Left lung (tissue), 14 donors: ENCODE measurements at places on chromosomes 11 and 22.

- DNase-seq: no peak
Observed at GRCh38 chr22:50016308-50016987, 3.9 kb upstream of the IL17REL start.

GRCh38 chr22:35860837-35861236, 143.2 kb downstream of the APOL5 start:
- DNase-seq: no peak

- no peak for DNase-seq
Observed at GRCh38 chr11:123484448-123484847, 54.4 kb downstream of the GRAMD1B start.

DNA sequence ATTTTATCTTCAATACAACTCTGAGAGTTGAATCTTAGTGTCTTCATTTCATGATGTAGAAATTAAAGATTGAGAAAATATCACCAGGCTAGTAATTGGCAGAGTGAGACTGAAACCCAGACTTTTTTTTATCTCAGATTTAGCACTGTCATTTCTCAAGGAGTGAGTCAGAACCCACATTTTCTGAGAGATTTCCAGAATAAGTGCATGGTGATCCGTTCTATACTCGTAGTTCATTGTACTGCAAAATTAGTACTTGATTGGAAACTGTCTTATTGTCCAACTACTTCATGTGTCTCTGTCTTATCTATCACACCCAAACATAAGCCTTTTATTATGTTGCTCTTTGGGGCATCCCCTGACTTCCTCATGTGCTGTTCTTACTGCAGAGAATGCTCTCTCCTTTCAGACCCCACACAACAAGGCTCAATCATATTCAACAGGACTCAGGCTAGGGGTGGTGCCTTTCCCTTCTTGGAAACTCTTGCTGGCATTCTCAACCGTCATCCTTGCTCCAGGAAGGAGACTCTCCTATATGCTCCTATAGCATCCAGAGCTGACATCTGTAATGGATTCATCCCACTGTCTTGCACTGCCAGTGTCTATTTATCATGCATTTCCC, 76.7 kb upstream of the BLID start:
- DNase-seq: no peak

- DNase-seq: peak; percentile 10
Observed at GRCh38 chr11:962688-963087, 37.0 kb downstream of the AP2A2 start.

GRCh38 chr11:128367573-128367972, 219.8 kb downstream of the ETS1 start:
- no peak for DNase-seq

- DNase-seq: no peak
Observed at GRCh38 chr11:76663486-76663810, 7.1 kb downstream of the LRRC32 start.

GRCh38 chr11:126601136-126601535, 245.7 kb downstream of the ST3GAL4 start:
- DNase-seq: no peak

DNA sequence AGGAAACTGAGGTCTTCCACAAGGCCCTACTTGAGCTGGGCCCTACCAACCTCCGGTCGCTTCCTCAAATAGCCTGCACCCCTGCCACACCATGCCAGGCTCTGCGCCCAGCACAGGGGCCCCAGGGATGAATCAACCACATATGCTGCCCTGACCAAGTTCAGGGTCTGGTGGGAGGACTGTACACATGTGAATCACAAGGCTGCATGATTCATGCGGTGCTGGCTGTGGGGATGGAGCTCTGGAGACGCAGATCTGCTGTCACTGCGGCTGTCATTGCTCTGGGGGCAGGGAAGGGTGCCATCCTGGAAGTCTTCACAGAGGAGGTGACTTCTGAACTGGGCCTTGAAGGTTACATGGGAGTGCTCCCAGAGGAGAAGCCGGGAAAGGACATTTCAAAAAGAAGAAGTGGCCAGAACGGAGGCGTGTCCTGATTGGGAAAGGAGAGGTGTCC, 21.5 kb downstream of the CYTH4 start:
- no peak for DNase-seq

GRCh38 chr11:19441752-19442553, 201.2 kb upstream of the E2F8 start:
- DNase-seq: no peak

DNA sequence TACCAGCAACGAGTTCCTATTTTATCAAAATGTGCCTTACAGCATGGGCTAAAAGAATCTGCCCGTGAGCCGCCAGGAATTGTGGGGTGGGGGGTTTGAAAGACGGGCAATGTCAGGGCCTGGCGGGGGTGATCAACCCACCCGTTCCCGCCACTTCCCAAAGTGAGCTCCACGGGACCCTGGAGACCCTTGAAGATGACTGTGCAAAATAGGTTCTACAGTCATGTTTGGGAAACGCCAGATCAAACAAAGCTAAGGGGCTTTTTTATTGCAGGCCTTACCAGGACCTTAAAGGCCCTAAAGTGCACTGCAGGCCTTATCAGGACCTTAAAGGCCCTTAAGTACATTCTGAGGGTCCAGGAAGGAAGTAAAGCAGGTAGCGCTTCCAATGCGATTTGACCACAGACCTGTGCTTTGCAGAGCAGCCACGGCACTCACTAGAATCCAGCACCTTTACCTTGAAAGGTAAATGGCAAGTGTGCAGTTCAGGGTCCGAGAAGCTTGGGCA, 404.1 kb downstream of the SHANK2 start:
- no peak for DNase-seq

- peak; percentile 32 for DNase-seq
Observed at GRCh38 chr22:37235897-37236607, 8.0 kb downstream of the RAC2 start.

DNA sequence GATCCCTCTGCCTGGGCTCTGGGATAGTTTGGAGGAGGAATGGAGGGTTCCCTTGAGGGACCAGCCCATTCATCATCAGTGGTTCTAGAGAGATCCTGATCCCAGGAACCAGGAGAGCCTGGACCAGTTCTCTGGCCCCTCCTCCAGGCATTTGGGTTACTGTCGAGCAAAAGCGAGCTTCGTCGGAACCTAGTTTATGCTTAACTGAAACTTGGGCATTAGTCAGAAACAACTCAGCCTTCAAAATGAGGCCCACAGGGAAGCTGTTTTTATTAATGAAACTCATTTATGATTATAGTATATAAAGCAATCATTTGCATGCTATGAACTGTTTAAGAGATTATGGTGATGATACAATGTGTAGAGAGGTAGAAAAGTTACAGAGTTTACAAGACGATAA, 61.4 kb downstream of the LIF start:
- no peak for DNase-seq

DNA sequence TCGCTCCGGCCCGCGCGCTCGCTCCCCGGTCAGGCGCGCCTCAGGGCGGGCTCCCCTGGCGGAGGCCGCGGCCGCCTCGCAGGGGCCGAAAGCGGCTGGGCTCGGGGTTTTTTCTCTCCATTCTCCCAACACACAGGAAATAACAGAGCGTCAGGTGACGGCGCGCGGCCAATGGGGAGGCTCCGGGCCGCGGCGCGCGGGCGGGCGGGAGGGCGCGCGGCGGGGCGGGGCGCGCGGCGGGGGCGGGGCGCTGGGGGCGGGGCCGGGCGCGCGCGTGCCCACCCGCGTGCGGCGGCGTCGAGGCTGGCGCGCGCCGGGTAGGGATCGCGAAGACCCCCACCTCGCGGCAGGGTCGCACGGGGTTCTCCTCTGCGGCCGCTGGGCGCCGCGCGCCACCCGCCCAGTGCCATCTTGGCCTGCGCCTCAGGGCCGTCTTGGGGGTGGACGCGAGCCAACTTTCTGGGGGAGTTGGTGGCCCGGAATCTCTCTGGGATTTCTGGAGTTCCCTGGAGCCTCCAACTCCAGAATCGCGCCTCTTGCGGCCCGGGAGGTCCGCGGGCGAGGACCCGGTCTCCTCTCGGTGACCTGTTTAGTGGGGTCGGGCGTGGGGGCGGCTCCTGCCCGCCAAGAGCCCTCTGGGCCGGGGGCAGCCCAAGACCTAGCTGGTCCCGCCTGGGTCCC, at the start of gene TCF20:
Gene TCF20, minus strand, starts transcription at position 144 of the 681 bp plus-strand sequence. CDS start 55,348 bp downstream, outside the sequence.
- DNase-seq: peak; percentile 80

- no peak for DNase-seq
Observed at GRCh38 chr11:128789497-128790150, 77.5 kb downstream of the KCNJ1 start.

DNA sequence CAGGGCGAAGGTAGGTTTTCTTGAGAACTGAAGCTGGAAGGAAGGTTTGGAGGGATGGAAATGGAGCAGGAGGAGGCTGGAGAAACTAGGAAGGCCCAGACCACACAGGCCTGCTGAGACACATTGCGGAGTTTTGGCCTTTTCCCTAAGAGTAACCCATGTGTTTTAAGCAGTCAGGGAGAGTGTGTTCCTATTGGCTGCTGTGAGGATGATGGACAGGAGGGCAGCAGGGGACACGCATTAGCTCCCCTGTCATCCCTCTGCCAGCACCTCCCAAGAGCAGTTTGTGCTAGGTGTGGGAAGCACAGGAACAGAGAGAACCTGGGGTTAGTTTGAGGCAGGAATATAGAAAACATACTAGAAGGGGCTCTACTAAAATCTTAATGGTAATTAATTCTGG, 842.1 kb downstream of the TBC1D22A start:
- no peak for DNase-seq

- DNase-seq: no peak
Observed at GRCh38 chr22:50505276-50505775, 2.2 kb downstream of the LMF2 start.

DNA sequence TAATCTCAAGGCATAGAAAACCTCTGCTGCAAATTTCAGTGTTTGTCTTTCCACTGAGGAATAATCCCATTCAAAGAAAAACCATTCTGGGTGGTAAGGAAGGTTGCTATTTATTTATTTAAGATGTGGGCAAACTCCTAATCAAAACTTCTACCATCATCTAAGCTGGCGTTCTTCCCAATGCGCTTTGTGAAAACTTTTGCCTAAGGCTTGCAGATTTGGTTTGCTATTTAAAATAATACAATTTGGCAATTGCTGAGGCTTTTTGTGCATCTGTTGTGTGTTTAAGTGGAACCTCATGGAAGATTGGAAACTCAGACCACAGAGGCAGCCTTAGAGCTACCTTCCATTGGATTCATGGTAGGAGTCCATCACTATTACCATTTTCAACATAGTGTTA, 309.0 kb downstream of the BLID start:
- no peak for DNase-seq

GRCh38 chr22:16964366-16964765, 43.7 kb downstream of the GAB4 start:
- no peak for DNase-seq

- DNase-seq: no peak
Observed at GRCh38 chr11:95487391-95487790, 256.4 kb upstream of the SESN3 start.

DNA sequence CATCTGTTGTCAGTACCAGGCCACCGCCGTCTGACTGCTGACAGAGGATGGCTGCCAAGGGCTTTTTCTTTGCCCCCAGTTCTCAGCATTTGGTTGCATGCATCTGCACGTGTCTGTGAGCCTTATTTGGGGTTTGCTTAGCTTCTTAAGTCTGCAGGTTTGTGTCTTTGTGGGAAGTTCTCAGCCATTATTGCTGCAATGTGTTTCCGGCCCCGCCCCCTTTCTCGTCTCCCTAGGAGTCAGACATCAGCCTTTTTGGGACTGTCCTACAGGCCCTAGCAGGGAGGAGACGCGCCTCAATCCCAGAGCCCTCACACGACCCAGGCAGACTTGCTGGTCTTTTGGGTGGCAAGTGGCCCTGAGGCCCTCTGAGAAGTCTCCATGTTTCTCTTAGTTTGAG, 8.0 kb downstream of the MOB2 start:
- no peak for DNase-seq

DNA sequence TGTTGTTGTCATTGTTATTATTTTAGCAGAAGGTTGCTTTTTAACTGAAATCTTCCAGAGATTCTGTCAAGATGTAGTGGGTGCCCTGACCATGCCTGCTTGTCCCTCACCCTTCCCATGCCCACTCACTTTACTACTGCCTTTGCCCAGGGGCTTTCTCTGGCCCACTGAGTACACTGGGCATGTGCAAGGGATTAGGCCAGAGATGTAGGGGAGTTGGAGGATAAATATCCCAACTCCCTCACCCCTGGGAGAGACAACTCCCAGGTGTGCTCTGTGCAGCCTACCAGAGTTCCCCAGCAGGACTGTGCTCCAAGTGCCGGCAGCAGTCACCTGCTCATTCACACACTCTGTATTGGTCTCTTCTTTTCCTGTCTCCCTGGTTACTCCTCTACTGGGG, 559.1 kb downstream of the MIAT start:
- no peak for DNase-seq

- DNase-seq: no peak
Observed at GRCh38 chr22:27100789-27101188, 443.4 kb downstream of the MIAT start.

DNA sequence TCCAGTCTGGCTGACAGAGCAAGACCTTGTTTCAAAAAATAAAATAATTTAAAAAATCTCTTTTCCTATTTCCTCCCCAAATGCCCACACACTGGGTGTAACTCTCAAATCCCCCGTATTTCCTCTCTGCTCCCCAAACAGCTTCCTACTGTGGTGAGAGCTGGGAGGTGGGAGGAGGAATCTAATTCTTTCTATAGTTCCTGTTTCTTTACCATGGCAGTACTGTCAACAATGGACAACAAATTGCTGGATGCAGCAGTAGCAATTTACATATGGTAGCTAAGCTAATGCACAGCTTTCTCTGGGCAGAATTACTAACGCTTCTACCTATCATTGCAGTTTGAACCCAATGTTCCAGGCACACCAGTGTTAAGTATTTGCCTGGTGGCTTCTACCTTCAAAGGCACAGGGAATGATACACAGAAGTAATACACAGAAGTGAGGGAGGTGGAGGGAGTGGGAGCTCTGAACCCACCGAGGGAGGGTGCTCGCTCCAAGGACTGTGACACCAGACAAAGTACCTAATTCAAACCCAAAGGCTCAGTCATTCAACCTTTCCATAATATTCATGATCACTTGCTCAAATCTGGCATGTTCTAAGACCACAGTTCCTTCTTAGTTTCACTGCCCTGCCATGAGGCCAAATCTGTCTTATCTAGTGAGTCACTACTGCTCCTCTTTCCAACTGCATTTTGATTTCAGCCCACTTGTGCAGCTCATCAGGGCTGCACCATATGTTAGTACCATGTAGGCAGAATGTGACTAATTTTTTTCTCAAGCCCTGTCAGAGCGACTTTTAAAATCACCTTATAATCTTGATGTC, 37.9 kb downstream of the CELF1 start:
- no peak for DNase-seq
